Breast epithelium (tissue), 4 donors: ENCODE measurements at places on chromosomes 6 and 20.

DNA sequence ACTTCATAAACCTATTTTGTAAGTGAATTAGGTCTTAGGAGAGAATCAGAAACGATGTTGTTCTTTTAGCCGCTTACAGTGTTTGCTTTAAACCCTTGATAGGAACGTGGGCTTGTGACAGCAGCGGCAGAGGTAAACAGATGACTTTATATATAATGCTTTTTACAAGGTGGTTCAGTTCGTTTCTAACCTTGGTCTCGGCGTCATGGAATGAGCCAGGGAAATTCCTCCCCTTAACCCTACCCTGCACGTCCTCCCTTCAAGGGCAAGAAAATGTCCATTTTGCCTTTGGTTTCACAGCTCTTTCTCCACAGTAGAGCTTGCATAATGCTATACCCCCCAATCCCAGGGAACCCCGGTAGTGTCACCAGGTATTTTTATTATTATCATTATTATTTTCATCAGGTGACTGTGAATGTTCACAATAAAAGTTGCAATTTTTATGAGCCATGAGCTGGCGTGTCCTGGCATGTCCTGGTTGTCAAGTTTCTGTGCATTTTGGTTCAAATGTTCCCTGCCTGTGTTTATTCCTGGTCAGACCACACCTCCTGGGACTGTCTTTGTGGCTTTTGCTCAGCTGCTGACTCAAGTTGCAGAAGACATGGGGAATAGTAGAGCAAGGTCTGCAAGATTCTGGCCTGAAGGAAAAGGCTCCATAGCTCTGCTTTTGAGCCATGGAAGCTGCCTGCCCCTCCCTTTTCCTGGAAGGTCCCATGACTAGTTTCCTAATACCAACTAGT, 112.8 kb upstream of the BMP2 start:
- H3K27ac ChIP-seq, result no peak overlapping the region
- no peaks in the 10 kb centered on the region for H3K4me1 ChIP-seq
- H3K27me3 ChIP-seq, result no peaks in the 10 kb centered on the region
- no peak overlapping the region for H3K4me3 ChIP-seq
- no peaks in the 10 kb centered on the region for H3K36me3 ChIP-seq

DNA sequence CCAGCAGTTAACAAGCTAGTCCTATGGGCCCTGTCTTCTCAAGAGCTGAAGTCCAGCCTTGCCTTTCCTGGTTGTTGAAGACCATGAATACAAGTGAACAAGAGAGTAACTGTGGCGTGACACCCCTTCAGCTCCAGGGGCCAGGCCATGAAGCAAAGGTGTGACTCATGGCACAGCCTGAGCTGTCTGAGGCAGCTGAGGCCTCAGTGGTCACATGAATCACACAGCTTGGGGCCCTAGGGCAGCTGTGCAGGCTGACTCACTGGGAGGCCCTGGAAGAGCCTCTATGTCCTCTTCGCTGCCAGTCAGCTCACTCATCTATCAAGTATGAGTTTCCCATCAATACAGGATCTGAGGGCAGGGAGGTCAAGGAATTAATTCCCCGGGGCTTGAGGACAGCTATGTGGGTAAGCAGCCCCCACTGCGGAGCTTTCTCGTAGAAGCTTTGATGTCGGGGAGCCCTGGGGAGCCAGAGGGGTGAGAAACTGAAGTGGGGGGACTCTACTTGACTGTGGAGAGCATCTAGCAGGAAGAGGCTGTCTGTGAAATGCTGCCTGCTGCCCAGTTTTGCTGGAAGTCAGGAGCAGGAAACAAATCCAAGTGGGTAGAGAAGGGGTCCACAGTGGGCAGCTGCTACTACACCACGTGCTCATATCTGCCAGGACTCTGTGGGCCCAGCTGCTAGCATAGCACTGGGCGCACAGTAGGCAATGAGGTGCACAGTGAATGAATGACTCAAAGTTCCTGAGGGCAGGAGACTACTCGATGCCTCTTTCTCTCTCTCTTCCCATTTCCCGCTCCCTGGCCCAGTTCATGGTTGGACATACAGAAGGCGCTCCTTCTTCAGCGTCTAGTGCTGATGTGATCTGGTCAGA, 13.7 kb upstream of the FAM83C start:
- peak overlapping the region; percentile 81 for H3K27ac ChIP-seq
- H3K4me1 ChIP-seq, result peaks cover 4% of the 10 kb centered on the region
- no peak overlapping the region for H3K4me3 ChIP-seq
- DNase-seq, result peak; percentile 69
- H3K36me3 ChIP-seq, result no peaks in the 10 kb centered on the region

- DNase-seq, result no peak
- H3K4me1 ChIP-seq, result no peaks in the 10 kb centered on the region
- no peaks in the 10 kb centered on the region for H3K36me3 ChIP-seq
- peak overlapping the region; percentile 98 for H3K27ac ChIP-seq
- H3K4me3 ChIP-seq, result peak overlapping the region; percentile 94
Measured at GRCh38 chr6:136793363-136793762, 1.1 kb upstream of the MAP3K5 start.

- H3K27me3 ChIP-seq, result no peaks in the 10 kb centered on the region
- H3K4me3 ChIP-seq, result no peak overlapping the region
- no peak for DNase-seq
- no peaks in the 10 kb centered on the region for H3K4me1 ChIP-seq
- H3K27ac ChIP-seq, result no peak overlapping the region
Measured at GRCh38 chr20:42603655-42604054, 586.1 kb downstream of the PTPRT start.

- H3K4me3 ChIP-seq, result no peak overlapping the region
- H3K27me3 ChIP-seq, result no peaks in the 10 kb centered on the region
- H3K36me3 ChIP-seq, result no peaks in the 10 kb centered on the region
- no peak for DNase-seq
- no peak overlapping the region for H3K27ac ChIP-seq
Measured at GRCh38 chr6:114024746-114025145, 53.8 kb upstream of the HDAC2 start.

GRCh38 chr6:23349521-23350147, 776.4 kb upstream of the NRSN1 start:
- no peak overlapping the region for H3K27ac ChIP-seq
- H3K27me3 ChIP-seq, result no peaks in the 10 kb centered on the region
- no peaks in the 10 kb centered on the region for H3K4me1 ChIP-seq
- H3K36me3 ChIP-seq, result no peaks in the 10 kb centered on the region
- H3K4me3 ChIP-seq, result no peak overlapping the region

- no peak overlapping the region for H3K4me3 ChIP-seq
- no peaks in the 10 kb centered on the region for H3K36me3 ChIP-seq
- peaks cover 4% of the 10 kb centered on the region for H3K4me1 ChIP-seq
- peak overlapping the region; percentile 87 for H3K27ac ChIP-seq
- no peak for DNase-seq
- no peaks in the 10 kb centered on the region for H3K27me3 ChIP-seq
Measured at GRCh38 chr20:10662661-10663458, 10.9 kb downstream of the JAG1 start.

DNA sequence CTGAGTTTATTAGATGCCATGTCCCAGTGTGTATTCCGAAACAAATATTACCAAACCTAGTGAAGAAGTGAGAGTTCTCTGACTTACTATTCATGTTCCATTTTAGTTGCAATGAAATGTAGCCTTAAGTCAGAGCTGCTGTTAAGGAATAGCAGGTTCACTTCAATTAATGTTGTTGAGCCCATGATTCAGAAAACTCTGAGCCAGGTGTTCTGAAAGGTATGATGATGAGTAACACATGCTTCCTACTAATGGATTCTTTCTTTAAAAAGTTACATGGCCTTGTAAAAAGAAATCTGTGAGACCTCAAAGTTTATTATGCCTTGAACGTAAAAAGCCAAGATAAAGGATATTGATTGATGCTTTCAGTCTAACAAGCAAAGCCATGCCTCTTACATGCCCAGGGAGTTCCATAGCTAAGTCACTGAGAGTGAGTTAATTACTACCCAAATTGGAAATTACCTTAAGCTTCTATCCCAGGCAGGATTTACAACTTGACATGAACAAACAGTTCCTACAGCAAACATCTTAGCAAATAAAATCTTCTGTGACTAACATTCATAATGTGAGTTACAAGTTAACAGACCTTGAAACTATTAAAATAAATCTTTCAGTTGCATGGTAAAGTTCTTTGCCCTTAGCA, 122.9 kb downstream of the AKAP7 start:
- H3K27me3 ChIP-seq, result no peaks in the 10 kb centered on the region
- no peaks in the 10 kb centered on the region for H3K36me3 ChIP-seq
- no peaks in the 10 kb centered on the region for H3K4me1 ChIP-seq
- H3K4me3 ChIP-seq, result no peak overlapping the region
- DNase-seq, result no peak
- no peak overlapping the region for H3K27ac ChIP-seq

DNA sequence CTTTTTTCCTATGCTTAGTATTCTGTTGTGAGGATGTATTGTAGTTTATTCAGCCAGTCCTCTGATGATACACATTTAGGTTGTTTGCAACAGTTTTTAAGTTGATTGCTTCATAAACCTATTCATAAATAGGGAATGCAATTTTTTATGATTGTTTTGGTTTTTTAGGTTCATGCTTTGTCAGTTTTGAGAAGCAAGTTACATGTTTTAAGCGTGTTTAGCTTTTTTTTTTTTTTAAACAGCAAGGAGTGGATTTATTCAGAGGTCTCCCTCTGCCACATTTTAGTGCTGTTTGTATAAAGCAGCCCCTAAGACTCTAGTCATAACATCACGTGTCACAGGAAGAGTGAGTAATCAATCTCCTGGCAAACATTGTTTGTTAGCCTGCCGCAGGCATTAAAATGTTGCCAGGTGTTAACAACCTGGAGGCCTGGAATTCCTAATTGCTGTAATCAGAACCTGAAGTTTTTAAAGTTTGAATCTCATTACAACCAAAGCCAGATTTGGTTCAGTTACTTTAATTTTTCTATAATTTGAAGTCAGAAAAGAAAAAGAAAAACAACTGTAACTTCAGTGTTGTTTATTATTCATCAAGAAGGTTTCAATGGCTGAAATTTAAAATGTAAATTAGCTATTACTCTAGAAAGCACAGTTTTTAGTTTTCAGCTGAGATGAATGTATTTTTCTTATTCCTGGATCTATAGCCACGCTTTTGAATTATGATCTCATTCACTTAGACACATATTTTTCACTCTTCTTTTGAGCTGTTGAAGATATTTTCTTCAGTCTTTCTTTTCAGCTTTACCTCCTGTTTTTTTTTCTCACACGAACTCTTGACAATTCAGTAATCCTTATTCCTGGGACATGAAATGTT, 59.2 kb downstream of the KCNS1 start:
- no peaks in the 10 kb centered on the region for H3K27me3 ChIP-seq
- DNase-seq, result no peak
- H3K4me1 ChIP-seq, result peaks cover 6% of the 10 kb centered on the region

DNA sequence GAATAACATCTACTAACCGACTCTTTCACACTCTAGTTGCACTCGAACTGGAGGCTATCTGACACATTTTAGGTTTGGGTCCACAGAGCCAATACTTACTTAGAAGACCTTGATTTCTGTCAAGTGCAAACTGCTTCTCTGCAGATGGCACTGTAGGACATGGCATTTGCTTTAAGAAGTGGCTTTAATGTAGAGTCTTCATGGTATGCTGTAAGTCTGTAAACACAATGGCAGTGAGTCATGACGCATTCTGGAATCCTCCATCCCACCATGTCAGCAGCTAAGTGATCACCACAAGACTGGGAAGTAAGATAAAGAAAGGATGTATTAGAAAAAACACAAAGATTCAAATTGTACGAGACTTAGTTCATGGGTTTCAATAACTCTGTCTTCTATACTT, 377.0 kb upstream of the NOX3 start:
- no peaks in the 10 kb centered on the region for H3K36me3 ChIP-seq
- H3K27ac ChIP-seq, result no peak overlapping the region
- no peaks in the 10 kb centered on the region for H3K4me1 ChIP-seq
- no peak for DNase-seq
- no peaks in the 10 kb centered on the region for H3K27me3 ChIP-seq
